ENCODE measurements at places on chromosomes 13 and 19.

GRCh38 chr13:99486996-99487395 lies 14.3 kb upstream of the TM9SF2 start:
- DNase-seq = no peak

DNA sequence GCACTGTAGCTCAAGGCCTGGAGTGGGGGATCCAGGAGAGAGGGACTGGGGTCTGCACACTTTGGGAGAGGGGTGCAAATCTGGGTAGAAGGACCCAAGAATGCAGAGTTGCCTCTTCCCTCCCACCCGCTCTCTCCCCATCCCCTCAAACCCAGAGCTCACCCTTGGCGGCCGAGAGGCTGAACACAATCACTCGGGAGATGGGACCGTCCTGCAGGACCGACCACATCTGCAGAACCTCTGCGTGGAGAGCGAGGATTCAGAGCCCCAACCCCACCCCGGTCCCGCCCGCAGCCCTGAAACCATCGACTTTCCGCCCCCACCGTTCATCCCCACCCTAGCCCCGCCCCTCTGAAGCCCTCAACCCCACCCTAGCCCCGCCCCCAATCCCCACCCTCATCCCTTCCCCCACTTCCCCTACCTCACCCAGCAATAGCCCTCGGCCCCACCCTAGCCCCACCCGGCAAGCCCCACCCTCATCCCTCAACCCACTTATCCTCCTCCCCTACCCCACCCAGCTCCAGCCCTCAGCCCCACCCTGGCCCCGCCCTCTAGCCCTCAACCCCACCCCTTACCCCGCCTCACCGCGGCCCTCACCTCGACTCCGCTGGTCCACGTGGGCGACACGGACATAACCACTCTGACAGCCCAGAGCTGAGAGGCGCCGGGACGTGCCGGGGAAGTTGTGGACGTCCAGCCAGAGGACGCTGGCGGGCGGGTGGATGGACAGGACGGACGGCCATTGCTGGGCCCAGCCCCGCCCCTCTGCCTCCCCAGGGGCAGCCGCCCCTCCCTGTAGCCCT lies 4.1 kb downstream of the KPTN start:
- no peak for DNase-seq

- DNase-seq = no peak
These were observed 1576.9 kb upstream of the SPRY2 start for GRCh38 chr13:81917810-81918209.

DNA sequence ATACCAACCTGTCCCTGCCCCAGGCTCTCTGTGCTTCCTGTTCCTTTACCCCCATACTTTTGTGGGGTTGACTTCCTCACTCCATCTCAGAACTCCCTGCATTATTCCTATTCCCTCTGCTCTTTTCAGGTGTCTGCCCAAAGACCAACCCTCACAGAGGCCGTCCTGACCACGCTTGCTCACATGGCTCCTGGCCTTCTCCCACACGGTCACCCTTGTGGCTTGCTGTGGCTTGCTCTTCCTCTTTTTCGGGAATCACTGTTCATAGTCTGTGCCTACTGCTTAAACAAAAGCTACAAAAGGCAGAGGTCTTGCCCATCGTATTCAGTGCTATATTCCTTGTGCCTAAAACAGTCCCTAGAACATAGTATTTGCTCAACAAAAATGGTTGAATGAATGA lies 25.2 kb upstream of the ARGLU1 start:
- no peak for DNase-seq

- no peak for DNase-seq
These were observed 76.2 kb upstream of the TNFSF11 start for GRCh38 chr13:42497798-42498197.

GRCh38 chr19:38319421-38320258 lies at the start of gene KCNK6:
KCNK6 (plus strand) TSS chr19:38319845; CDS start chr19:38319951, 106 bp downstream.
- DNase-seq = no peak

GRCh38 chr13:90091611-90092010 lies 1255.9 kb upstream of the MIR17HG start:
- no peak for DNase-seq

- no peak for DNase-seq
These were observed at the start of gene VASP for GRCh38 chr19:45506989-45507871. VASP (plus strand) TSS chr19:45507479; CDS start chr19:45507772, 293 bp downstream.

GRCh38 chr19:54173951-54174834 lies 1.2 kb upstream of the TMC4 start:
- DNase-seq = no peak

DNA sequence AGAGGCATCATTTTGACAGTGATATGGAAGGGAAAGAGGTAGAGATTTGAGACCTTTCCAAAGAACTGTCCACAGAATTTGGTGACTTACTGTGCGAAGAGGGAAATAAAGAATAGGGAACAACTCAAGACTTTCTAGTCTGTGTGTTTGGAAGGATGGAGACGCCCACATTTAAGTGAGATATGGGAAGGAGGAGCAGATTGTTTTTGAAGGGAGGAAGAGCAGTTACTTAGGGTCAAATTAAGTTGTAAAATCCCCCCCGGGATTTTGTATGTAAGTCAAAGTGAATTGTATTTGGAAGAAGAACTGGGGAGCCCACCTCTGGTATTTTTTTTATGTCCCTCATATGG lies 1.2 kb downstream of the USPL1 start:
- DNase-seq = no peak

DNA sequence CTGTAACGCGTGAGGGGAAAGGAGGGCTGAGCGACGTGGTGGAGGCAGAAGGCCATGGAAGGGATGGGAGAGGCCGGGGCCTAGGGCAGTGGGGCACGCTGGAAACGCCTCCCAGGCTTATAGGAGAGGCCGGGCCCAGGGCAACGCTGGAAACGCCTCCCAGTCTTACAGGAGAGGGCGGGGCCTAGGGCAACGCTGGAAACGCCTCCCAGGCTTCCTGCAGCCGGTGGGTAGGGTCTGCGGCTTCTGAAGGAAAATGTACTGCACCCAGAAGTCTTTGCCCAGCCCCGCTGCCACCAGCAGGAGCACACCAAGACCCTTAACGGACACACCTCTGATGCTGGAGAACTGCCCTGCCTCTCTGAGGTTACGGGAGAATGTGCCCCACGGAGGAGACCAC lies 9.1 kb downstream of the CACTIN start:
- DNase-seq = no peak

- DNase-seq = no peak
These were observed 18.2 kb upstream of the RNF113B start for GRCh38 chr13:98195054-98195791.

DNA sequence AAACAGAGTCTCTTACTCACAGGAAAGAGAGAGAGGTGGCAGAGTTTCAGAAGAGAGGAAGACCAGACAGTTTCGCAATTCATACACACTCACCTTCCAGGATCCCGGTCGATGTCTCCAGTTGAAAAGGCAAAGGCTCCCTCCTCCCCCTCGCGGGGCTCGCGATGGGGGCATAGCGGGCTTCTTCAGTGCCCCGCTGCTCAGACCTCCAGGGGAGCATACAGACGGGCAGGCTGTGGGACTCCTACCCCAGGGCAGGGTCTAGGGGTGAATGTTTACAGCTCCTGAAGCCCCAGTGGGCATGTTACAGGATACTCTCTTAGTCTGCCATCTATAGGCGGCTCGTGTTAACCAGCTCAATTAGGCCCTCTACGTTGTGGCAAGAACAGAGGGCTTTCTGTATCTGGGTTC lies 139.2 kb downstream of the SLITRK5 start:
- no peak for DNase-seq
